Activated CD8-positive, alpha-beta memory T cell treated with anti-CD3 and anti-CD28 coated beads for 36 hours (primary cell): ENCODE measurements at places on chromosomes 7 and 10. TPM values are rescaled to one million over a fixed set of nuclear protein-coding genes. Genes with fewer than 3 reads are reported as not detected.

CDK14 gene
- 0.31 TPM for total RNA-seq

NFE2L3 gene
- total RNA-seq, result 62.1 TPM

CC2D2B gene
- total RNA-seq, result not detected

CCNJ gene
- 9.8 TPM for total RNA-seq

FAM25C gene
- not detected for total RNA-seq

NFKB2 gene
- 272 TPM for total RNA-seq

C10orf105 gene
- 0.17 TPM for total RNA-seq

PSD gene
- 4.9 TPM for total RNA-seq

JAZF1 gene
- total RNA-seq, result 4.8 TPM

PLA2G12B gene
- not detected for total RNA-seq

INA gene
- total RNA-seq, result 0.82 TPM

ZNF25 gene
- 4.9 TPM for total RNA-seq

GGCT gene
- total RNA-seq, result 75.9 TPM

FRAT2 gene
- 8.7 TPM for total RNA-seq

OPN4 gene
- not detected for total RNA-seq

PGAM2 gene
- not detected for total RNA-seq

GIMAP5 gene
- 60.1 TPM for total RNA-seq

GOT1 gene
- total RNA-seq, result 34.3 TPM

DRGX gene
- total RNA-seq, result not detected

SFTPA2 gene
- total RNA-seq, result not detected

PPP1R9A gene
- 0.08 TPM for total RNA-seq

TAS2R3 gene
- 0.89 TPM for total RNA-seq

HOXA4 gene
- 0.19 TPM for total RNA-seq

LIPK gene
- not detected for total RNA-seq

HECW1 gene
- not detected for total RNA-seq

ZNF467 gene
- total RNA-seq, result not detected

SFMBT2 gene
- total RNA-seq, result 23.0 TPM

CALCR gene
- total RNA-seq, result not detected

SPDYE2B gene
- total RNA-seq, result not detected

CAV2 gene
- 0.27 TPM for total RNA-seq

LRRC61 gene
- total RNA-seq, result 27.4 TPM

NPC1L1 gene
- total RNA-seq, result not detected

UCMA gene
- total RNA-seq, result not detected

PLAC9 gene
- total RNA-seq, result not detected

POU6F2 gene
- not detected for total RNA-seq

FKBP6 gene
- not detected for total RNA-seq

ADCY1 gene
- total RNA-seq, result 0.32 TPM

TAS2R41 gene
- not detected for total RNA-seq

CRHR2 gene
- total RNA-seq, result not detected

FAM20C gene
- 1.5 TPM for total RNA-seq

PNLIP gene
- total RNA-seq, result not detected

TMEM130 gene
- total RNA-seq, result not detected

CUZD1 gene
- 2.2 TPM for total RNA-seq

ZNF107 gene
- total RNA-seq, result 12.7 TPM

IFIT1B gene
- total RNA-seq, result not detected
